Activated CD4-positive, alpha-beta T cell treated with anti-CD3 and anti-CD28 coated beads, Interleukin-2, amount 10 ng/mL, durations not matched to agents 7 days and 5 days (primary cell): ENCODE measurements at places on chromosomes 13 and 19.
A peak's percentile ranks its signal among the peaks of the same experiment; 100 is the strongest.

- H3K4me3 ChIP-seq: no peak overlapping the region
- peaks cover 47% of the 10 kb centered on the region for H3K36me3 ChIP-seq
- peaks cover 3% of the 10 kb centered on the region for H3K4me1 ChIP-seq
- H3K27me3 ChIP-seq: no peaks in the 10 kb centered on the region
- no peak for DNase-seq
Observed at GRCh38 chr19:13918726-13919411, 12.9 kb downstream of the CC2D1A start.

- H3K27ac ChIP-seq: no peak overlapping the region
- H3K4me3 ChIP-seq: no peak overlapping the region
- no peaks in the 10 kb centered on the region for H3K27me3 ChIP-seq
Observed at GRCh38 chr13:86569119-86569518, 769.9 kb upstream of the SLITRK6 start.

DNA sequence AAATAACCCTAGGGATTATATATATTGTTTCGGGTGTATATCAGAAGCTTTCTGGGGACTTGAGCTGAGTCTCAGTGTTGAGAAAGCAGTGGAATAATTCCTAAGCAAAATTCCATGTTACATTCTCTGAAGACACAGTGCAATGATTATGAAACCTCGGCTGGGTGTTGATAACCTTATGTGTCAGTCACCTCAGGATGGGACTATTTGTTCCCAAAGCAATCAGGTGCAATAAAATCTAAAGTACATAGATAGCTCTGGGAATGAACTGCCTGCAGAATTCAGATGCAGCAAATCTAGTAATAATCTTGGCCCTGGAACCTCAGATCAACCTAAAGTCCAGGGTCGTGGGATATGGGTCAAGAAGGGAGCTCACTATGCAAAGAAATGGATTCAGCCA, 53.0 kb downstream of the EDNRB start:
- no peak overlapping the region for H3K27ac ChIP-seq
- H3K27me3 ChIP-seq: no peaks in the 10 kb centered on the region
- H3K4me1 ChIP-seq: peaks cover 5% of the 10 kb centered on the region
- peaks cover 2% of the 10 kb centered on the region for H3K36me3 ChIP-seq
- no peak for DNase-seq

GRCh38 chr19:53768401-53768800, 55.7 kb downstream of the NLRP12 start:
- no peaks in the 10 kb centered on the region for H3K36me3 ChIP-seq
- no peak overlapping the region for H3K27ac ChIP-seq
- H3K4me3 ChIP-seq: no peak overlapping the region
- H3K27me3 ChIP-seq: no peaks in the 10 kb centered on the region

DNA sequence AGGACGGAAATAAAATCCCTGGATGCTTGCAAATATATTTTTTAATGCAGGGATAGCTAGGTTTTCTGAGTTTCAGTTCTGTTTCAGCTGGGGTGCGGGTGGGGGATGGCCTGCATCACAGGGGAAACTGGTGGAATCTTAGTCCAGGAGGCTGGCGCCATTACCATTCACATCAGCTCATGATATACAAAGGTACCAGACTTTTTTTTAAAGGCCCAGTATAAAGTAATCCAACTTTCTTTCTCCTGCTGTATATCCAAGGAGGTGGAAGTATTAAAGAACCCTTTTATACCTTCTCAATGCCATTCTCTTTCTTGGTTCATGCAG, 343.8 kb downstream of the KCNRG start:
- no peak overlapping the region for H3K4me3 ChIP-seq
- H3K36me3 ChIP-seq: peaks cover 2% of the 10 kb centered on the region
- H3K4me1 ChIP-seq: peaks cover 34% of the 10 kb centered on the region
- DNase-seq: no peak
- H3K27me3 ChIP-seq: peaks cover 9% of the 10 kb centered on the region

- DNase-seq: no peak
- H3K27me3 ChIP-seq: peaks cover 9% of the 10 kb centered on the region
- no peaks in the 10 kb centered on the region for H3K4me1 ChIP-seq
- no peak overlapping the region for H3K4me3 ChIP-seq
- no peaks in the 10 kb centered on the region for H3K36me3 ChIP-seq
Observed at GRCh38 chr19:31415322-31415721, 66.1 kb upstream of the TSHZ3 start.

GRCh38 chr13:70630247-70630646, 522.0 kb upstream of the KLHL1 start:
- H3K36me3 ChIP-seq: no peaks in the 10 kb centered on the region
- no peaks in the 10 kb centered on the region for H3K4me1 ChIP-seq
- no peak for DNase-seq
- H3K27ac ChIP-seq: no peak overlapping the region
- H3K27me3 ChIP-seq: no peaks in the 10 kb centered on the region

DNA sequence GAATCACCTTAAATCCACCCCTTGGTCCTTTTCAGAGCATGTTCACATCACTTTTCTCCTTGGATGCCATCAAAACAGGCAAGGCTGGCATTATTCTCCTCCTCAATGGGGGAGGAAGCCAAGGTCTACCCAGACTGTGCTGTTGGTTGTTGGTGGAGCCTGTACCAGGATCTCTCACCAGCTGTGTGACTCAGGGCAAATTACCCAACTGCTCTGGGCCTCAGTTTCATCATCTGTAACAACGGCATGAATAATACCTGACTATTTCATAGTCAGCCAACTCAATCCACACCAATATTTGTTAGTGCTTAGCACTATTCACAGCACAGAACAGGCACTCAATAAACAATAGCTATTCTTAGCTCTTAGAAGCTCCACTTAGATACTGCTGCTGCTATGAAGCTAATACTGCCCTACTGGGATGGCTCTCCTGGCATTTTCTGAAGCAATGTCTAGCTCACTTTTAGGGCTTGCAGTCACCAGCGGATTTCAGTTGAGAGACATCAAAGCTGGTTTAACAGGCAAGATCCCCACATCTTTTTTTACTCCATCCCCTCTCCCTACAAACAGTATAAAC, 116.9 kb downstream of the CCNA1 start:
- H3K36me3 ChIP-seq: no peaks in the 10 kb centered on the region
- H3K27me3 ChIP-seq: no peaks in the 10 kb centered on the region
- H3K4me3 ChIP-seq: no peak overlapping the region

GRCh38 chr13:34502011-34502410, 440.1 kb upstream of the NBEA start:
- no peak overlapping the region for H3K4me3 ChIP-seq
- H3K27me3 ChIP-seq: no peaks in the 10 kb centered on the region
- DNase-seq: no peak
- no peaks in the 10 kb centered on the region for H3K36me3 ChIP-seq
- H3K27ac ChIP-seq: no peak overlapping the region

DNA sequence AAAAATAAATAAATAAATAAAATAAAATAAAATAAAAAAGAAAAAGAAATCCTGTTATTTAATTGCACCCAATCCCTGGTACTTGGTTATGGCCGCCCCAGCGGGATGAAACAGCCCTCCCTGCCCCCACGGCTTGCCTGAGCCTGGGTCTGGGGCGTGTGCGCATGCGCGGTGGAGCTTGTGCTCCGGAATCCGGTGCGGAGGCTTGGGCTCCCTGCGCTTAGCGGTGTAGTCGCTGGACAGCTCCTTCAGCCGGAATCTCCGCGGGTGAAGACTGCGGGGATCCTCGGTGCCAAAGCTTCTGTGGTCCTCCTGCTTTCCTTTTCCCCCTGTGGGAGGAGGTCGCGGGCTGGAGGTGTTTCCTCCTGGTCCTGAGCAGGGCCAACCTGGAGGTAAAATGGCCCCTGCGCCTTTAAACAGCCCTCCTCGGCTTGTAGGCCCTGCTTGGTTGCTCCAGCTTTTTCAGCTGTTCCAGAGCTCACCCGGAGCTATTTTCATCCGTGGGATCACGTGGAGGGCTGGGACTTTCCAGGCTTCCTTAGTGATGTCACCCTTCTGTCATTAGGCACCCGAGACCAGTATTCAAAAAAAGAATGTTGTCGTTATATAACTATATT, at the start of gene PLA2G4C:
PLA2G4C (minus strand) TSS at position 468 of the 617 bp plus-strand sequence. CDS start 4,288 bp downstream, outside the sequence.
- peak; percentile 83 for DNase-seq
- peak within 1 kb of the TSS; percentile 75 for H3K4me3 ChIP-seq
- no peaks in the 10 kb centered on the region for H3K27me3 ChIP-seq
- H3K36me3 ChIP-seq: peaks cover 6% of the 10 kb centered on the region
- H3K27ac ChIP-seq: peak within 1 kb of the TSS; percentile 91

- peaks cover 33% of the 10 kb centered on the region for H3K36me3 ChIP-seq
- DNase-seq: no peak
- no peak overlapping the region for H3K27ac ChIP-seq
Observed at GRCh38 chr13:75558145-75558840, 8.7 kb downstream of the UCHL3 start.

GRCh38 chr13:32905864-32906180, 110.4 kb upstream of the KL start:
- H3K4me1 ChIP-seq: peaks cover 44% of the 10 kb centered on the region
- peak overlapping the region; percentile 78 for H3K27ac ChIP-seq
- DNase-seq: no peak
- peaks cover 3% of the 10 kb centered on the region for H3K36me3 ChIP-seq
- no peak overlapping the region for H3K4me3 ChIP-seq

GRCh38 chr19:10988380-10988779, 27.6 kb downstream of the SMARCA4 start:
- H3K36me3 ChIP-seq: peaks cover 24% of the 10 kb centered on the region
- H3K27me3 ChIP-seq: no peaks in the 10 kb centered on the region
- no peak overlapping the region for H3K4me3 ChIP-seq

GRCh38 chr13:98370806-98371515, 193.9 kb upstream of the RNF113B start:
- H3K27ac ChIP-seq: no peak overlapping the region
- DNase-seq: no peak
- H3K36me3 ChIP-seq: no peaks in the 10 kb centered on the region

GRCh38 chr13:110231348-110232047, 75.5 kb downstream of the COL4A1 start:
- no peak overlapping the region for H3K4me3 ChIP-seq
- no peaks in the 10 kb centered on the region for H3K4me1 ChIP-seq
- H3K36me3 ChIP-seq: no peaks in the 10 kb centered on the region
- DNase-seq: no peak
- peaks cover 6% of the 10 kb centered on the region for H3K27me3 ChIP-seq

DNA sequence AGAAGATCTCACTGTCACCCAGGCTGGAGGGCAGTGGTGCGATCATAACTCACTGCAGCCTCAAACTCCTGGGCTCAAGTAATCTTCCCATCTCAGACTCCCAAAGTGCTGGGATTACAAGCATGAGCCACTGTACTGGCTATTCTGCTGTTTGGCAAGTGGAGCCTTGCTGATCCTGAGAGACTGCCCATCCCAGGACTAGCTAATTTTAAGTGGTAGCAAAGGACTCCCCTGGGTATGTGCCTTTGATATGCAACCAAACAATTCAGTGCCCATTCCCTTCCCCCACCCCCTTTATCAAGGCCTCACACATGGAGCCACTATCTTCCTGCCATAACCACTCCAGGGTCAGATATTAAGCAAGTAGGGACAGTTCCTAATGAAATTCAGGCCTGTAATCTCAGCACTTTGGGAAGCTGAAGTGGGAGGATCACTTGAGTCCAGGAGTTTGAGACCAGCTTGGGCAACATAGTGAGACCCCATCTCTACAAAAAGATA, 17.0 kb upstream of the ZNF460 start:
- H3K4me3 ChIP-seq: no peak overlapping the region
- DNase-seq: no peak
- peaks cover 42% of the 10 kb centered on the region for H3K36me3 ChIP-seq
- no peaks in the 10 kb centered on the region for H3K27me3 ChIP-seq
- H3K27ac ChIP-seq: no peak overlapping the region

DNA sequence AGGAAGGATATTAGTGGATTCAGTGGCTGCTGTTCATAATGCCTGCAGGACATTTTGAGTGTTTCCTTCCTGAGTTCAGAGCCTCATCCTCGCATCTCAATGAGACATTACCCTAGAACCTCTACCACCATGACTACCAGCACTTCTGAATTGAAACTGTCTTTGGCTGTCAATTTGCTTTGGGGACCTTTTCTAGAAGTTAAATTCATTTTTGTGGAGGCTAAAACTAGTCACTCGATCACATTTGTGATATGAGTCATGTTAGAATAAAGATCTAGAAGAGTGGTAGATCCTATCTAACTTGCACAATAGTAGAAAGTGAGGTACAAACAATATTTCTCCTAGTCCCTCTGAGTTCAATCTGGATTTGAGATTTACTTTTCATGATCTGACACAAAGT, 124.9 kb downstream of the KCNRG start:
- no peak for DNase-seq
- no peaks in the 10 kb centered on the region for H3K36me3 ChIP-seq
- H3K4me1 ChIP-seq: no peaks in the 10 kb centered on the region
- H3K27ac ChIP-seq: no peak overlapping the region
- no peak overlapping the region for H3K4me3 ChIP-seq

DNA sequence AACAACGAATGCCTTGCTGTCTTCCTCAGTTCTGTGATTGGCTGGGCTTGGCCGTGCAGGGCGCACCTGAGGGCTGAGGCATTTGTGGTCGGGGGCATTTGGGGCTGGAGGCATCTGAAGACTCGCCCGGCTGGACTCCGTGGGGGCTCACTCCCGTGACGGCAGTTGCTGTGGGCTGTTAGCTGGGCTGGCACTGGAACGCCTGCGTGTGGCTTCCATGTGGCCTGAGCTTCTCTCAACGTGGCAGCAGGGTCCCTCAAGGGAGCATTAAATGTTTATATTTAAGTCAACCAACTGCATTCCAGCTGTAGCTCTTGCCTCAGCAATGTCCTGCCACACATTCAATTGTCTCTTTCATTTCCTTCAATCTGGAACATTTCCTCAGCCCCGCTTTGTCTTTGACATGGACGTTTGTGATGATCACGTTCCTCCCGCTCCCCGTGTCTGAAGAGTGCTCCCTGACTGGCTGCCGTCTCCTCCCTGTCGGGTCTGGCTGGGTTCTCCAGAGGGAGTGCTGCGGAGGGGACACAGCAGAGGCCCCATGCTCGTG, 21.0 kb downstream of the CCDC8 start:
- DNase-seq: no peak
- no peaks in the 10 kb centered on the region for H3K27me3 ChIP-seq
- H3K4me1 ChIP-seq: peaks cover 9% of the 10 kb centered on the region

DNA sequence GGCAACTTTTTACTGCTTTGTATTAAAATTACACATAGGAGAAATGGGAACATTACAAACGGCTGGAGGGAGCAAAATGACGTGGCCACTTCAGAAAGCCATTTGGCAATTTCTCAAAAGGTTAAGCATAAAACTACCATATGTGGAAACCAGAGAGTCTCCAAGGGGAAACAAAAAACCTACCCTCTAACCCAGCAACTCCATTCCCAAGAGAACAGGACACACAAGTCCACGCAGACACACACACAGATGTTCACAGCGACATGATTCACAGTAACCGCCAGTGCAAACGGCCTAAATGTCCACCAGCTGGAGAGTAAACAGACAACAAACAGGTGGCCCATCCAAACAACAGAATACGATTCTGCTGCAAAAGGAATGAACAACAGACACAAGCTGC, 37.2 kb downstream of the STK24 start:
- no peaks in the 10 kb centered on the region for H3K27me3 ChIP-seq
- peaks cover 89% of the 10 kb centered on the region for H3K4me1 ChIP-seq
- H3K4me3 ChIP-seq: no peak overlapping the region
- peaks cover 34% of the 10 kb centered on the region for H3K36me3 ChIP-seq
- no peak overlapping the region for H3K27ac ChIP-seq

GRCh38 chr19:19062454-19063182, 1.2 kb upstream of the SLC25A42 start:
- H3K4me1 ChIP-seq: peaks cover 36% of the 10 kb centered on the region
- peak overlapping the region; percentile 91 for H3K27ac ChIP-seq
- no peak for DNase-seq
- no peaks in the 10 kb centered on the region for H3K36me3 ChIP-seq

GRCh38 chr19:3012621-3013262, 16.3 kb downstream of the TLE2 start:
- no peaks in the 10 kb centered on the region for H3K4me1 ChIP-seq
- H3K36me3 ChIP-seq: no peaks in the 10 kb centered on the region
- no peak overlapping the region for H3K27ac ChIP-seq
- no peak for DNase-seq
- no peaks in the 10 kb centered on the region for H3K27me3 ChIP-seq
- no peak overlapping the region for H3K4me3 ChIP-seq
